Transverse colon (tissue), 4 donors: ENCODE measurements at places on chromosomes 2 and 18.

GRCh38 chr2:177921726-177922125, 150.9 kb downstream of the PDE11A start:
- no peak for DNase-seq

DNA sequence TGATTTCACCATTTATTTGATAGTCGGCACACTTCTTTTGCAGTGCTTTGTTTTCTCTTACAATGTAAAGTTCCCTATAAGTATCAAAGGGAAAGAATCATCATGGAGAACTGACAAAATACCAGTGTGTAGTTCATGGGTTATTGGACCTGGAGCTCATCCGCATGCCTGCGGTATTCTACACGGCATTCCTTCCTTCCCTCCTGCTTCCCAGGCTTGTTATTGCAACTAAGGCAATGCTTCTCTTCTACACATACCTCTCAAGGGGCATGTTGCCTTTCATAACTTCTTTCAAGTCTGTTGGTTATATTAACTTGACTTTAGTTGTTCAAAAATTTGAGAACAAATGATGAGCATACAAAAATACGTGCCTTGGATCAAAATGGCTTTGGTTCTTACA, 24.3 kb upstream of the FAP start:
- DNase-seq, result no peak

GRCh38 chr2:19865151-19865550, 36.6 kb downstream of the TTC32 start:
- no peak for DNase-seq

DNA sequence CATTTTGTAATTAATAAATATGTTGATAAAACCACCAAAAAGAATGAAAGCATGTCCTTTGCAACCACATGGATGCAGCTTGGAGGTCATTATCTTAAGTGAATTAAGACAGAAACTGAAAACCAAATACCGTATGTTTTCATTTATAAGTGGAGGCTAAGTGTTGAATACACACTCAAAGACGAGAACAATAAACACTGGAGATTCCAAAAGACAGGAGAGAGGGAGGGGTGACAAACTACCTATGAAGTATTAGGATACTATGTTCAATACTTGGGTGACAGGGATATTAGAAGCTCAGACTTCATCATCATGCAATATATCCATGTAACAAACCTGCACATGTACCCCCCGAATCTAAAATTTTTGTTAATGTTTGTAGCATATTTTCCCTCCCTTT, 7.0 kb downstream of the ERLEC1 start:
- no peak for DNase-seq

DNA sequence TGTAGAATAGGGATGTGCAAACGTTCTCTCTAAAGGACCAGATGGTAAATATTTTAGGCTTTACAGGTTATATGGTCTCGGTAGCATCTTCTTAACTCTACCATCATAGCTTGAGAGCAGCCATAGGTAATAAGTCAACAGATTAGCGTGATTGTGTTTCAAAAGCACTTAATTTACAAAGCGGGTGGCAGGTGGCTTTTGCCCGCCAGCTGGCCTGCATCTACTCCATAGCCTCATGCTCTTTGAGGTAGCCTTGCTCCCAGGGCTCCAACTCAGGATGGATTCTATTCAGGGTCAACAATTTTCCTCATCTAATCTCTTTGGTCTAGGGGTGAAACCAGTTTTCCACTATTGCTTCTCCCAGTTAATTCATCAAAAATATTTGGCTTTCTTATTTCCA, 5.0 kb upstream of the ATP9B start:
- DNase-seq, result no peak
